ENCODE measurements at places on chromosomes 7 and 10.

DNA sequence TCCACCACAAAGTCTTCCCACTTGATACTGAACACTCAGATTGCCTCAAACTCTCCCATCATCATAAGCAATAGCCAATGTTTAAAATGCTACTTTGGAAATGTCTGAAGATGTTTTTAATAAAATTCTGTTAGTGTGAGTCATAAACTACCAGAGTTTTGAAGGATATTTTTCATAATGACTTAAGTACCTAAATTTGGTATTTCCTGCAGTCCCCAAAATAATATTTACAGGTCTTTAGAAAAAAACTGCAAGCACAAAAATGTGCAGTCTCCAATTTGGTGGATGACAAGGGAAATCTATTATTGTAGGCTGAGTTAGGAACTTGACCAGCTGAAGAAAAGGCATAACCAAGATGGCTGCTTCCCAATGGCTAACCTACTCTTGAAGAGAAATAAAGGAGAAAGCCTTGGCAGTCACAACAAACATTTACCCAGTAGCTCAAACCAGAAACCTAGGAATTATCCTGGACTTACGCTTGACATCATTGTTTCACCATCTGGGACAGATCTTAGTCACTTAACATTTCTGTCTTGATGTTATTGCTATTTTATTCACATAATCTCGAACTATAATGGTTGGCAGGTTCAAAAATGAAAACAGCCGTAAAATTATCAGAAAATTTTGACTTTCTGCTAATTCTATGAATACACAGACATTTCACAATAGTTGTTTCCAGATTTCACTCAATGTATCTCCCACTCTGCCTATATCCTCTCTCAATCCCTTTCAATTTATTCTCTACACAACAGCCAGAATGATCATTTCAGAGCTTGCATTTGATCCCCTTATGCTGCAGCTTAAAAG, 111.2 kb upstream of the STEAP1B start:
- DNase-seq = no peak

DNA sequence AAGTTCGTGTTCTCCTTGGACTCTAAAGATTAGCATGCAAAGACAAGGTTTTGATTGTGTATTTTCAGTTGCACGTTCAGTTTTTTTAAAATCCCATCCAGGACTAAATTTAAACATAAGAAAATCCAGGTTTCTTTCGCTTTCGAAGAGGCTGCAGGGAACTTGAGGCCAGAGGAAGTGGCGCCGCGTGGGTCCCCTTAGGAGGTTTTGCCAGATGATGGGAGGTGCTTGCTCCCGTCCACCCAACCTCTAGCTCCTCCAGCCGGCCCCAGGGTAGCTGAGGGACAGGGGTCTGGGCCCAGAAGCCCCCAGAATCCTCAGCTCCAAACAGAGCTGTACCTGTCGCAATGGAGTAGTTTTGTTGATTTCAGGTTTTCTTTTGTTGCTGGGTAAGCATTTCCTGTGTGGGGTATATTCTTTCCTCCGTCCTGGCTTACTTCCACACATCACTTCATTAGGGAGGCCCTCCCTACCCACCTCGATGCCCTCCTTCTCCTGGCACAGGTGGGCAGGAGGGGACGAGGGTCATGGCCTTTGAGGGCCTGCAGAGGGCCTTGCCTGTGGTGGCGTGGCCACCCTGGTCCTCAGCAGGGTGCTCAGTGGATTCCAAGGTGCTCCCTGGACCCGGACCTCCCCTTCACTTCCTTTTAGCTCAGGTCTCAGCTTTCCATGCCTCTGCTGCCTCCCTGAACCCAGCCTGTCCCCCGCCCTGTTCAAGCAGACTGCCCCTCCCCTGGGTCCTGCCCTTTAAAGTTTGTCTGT, 32.6 kb downstream of the LHPP start:
- no peak for DNase-seq

- no peak for DNase-seq
Measured at GRCh38 chr10:12435348-12435747, 86.0 kb downstream of the CAMK1D start.

- DNase-seq = no peak
Measured at GRCh38 chr10:70677620-70678249, 5.4 kb downstream of the ADAMTS14 start.

DNA sequence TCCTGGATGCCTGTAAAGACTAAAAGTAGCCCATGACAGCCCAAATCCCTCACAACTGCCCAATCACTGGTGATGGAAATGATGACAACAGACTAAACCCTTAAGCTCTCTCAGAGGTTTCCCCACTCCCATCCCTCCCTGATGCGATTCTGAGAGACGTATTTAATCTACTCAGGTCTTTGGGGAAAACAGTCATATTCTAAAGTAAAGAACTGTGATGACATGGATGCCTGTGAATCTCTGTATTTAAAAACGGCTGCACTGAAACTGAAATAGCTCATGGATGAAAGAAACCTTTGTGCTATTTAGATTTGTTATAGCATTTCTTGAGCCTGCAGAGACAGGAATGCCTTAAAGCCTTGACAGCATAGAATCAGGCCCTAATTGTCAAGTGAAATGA, 28.5 kb downstream of the VPS41 start:
- no peak for DNase-seq

Measured in activated CD4-positive, alpha-beta T cell treated with anti-CD3 and anti-CD28 coated beads for 4 hours (primary cell).